ENCODE measurements at places on chromosomes 2 and 18. TPM values are rescaled to one million over a fixed set of nuclear protein-coding genes. Genes with fewer than 3 reads are reported as not detected.

DNA sequence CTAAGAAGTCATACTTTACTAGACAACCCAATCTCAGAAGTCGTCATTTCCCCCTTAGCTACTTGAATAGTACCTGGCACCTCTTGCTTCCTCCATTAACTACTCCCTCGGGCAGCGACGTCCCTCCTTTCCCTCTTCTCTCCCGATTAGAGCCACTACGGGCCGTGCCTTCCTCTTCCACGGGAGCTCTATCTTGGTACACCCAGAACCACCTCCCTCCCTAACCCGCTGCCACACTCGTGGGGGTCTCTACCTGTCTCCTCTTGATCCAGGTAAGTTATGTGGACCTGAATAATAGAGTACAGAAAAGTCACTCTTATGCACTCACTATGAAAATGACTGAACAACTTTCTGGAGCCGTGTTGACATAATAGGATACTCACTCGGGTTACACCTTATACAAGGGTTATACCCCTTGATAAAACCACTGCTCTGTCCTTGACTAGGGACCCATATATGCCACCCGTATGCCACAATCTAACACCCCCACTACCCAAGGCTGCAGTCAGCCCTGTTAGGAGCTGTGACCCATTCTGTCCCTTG is 595 bp upstream of the HDHD2 start:
- no peak for DNase-seq

DNA sequence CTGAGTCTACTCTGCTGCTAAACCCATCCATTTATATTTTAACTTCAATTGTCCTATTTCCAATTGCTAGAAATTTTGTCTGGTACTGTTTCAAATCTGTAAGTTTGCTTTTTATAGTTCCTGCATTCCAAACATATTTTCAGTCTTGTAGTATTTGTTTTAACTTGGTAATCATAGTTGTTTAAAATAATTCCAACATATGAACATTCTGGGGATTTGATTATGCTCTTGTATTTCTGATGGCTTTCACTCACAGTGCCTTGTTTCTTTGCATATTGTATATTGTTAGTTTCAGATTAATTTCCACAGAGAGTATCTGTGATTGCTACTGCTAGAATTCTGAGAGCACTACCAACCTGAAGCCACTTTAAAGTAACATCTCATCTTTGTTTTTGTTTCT is 202.4 kb downstream of the ETAA1 start:
- DNase-seq: no peak

PMS1 gene
- total RNA-seq: 58.7 TPM

DNA sequence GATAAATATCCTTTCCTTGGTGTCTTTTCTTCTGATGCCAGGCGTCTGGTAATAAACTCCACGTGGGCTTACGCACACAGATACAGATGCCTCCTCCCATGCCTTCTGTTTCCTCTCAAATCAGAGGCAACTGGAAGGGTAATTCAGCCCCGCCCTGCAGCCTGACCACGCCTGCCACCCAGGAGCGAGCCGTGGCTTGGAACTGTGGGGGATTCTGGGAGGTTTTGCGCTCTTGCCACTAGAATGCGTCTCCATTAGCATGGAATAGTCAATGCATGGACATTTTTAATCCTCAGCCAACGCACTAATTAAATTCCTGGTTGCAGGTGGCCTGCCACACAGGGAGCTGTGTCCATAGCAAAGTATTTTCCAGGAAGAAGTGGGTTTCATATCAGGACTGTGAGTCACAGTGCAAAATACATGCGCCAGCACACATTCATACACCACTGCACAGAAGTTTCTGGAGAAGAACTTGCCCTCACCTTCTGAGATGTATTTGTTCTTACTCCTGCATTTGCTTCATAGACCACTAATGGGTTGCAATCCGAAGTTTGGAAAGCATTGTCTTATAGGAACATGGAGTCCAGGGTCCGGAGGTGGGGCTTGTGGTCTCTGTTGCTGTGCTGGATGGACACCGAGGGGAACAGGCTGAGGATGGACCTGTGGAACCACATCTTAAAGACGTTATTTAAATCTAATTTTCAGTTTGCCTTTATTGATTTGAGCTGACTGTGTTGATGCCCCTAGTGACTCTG is 151.4 kb downstream of the LDLRAD4 start:
- DNase-seq: no peak

- DNase-seq: no peak
These were observed 109.3 kb downstream of the FHOD3 start for GRCh38 chr18:36406805-36407204.

NAB1 gene
- total RNA-seq: 30.9 TPM

GRCh38 chr2:192551760-192552159 is 357.0 kb upstream of the TMEFF2 start:
- DNase-seq: no peak

GKN1 gene
- not detected for total RNA-seq

DNA sequence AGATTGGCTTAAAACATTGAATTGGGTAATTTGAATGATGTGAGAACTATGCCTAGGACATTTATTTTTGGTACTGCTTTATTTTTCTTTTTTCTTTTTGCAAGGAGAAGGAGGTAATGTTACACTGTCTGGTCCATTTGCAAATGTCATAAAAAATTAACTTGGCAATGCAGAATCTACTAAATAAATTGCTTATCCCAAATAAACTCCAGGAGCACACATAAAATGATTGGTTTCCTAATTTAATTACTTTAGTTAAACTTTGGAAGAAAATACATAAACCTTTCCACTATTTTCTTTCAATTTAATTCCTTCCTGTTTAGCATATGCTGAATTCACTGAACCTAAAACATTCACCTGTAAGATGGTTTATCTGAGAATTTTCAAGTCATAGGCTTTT is 238.4 kb upstream of the ETAA1 start:
- no peak for DNase-seq

GRCh38 chr2:181841079-181841478 is 50.5 kb upstream of the ITPRID2 start:
- DNase-seq: no peak

- DNase-seq: peak; percentile 54
These were observed at the start of gene ANKRD29 for GRCh38 chr18:23662309-23663263. Gene ANKRD29, minus strand, starts transcription at chr18:23662911. Its CDS starts 181 bp downstream, at chr18:23662730.

- no peak for DNase-seq
These were observed 1374.9 kb upstream of the CELF4 start for GRCh38 chr18:38940475-38940862.

DNA sequence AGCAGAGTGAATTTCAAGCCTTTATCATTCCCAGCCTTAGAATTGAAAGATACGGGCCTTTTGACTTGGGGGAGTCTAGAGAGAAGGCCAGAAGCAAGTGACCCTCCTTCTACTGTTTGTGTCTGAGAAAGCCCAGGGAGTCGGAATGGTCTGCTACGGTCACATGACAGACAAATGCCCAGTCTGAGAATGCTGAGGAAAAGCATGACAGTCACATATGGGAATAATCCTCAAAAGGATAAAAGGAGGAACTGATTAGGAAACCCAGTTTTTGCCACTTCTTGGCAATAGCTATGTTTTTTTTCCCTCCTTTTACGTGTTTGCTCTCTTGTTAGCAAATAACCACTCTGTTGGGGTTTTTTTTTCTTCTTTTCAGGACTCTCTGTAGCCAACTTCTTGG is 38.1 kb upstream of the HNRNPA3 start:
- DNase-seq: no peak

- no peak for DNase-seq
These were observed 17.9 kb downstream of the REV1 start for GRCh38 chr2:99471654-99472599.

DNA sequence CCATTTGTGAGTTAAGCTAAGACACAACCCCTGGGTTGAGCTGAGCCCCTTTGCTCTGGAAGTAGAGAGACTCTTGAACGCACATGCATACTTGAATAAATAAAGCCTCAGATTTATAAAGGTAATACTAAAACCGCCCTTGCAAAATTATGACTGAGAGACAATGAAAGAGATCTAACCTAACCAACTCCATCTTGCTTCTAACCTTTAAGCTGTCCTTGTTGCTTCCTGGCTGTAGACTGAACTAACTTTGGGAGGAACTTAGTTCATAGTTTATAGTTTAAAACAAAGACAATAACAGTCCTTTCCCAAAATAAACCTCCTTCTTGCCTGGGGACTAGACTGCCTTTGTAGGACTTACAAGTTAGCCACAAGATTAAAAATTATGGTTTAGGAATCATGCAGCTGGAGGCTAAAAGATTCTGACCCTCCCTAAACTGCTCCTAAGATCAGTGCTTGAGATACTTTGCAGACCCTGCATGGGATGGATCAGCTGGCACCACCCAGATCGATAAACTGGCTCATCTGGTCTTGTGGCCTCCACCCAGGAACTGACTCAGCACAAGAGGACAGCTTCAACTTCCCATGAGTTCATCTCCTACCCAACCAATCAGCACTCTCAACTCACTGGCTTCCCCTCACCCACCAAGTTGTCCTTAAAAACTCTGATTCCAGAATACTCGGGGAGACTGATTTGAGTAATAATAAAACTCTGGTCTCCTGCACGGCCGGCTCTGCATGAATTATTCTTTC is 240.2 kb upstream of the SLC14A2 start:
- DNase-seq: no peak

PAX3 gene
- not detected for total RNA-seq

EMILIN1 gene
- 0.94 TPM for total RNA-seq

- no peak for DNase-seq
These were observed 3.7 kb upstream of the SOCS6 start for GRCh38 chr18:70284976-70285620.

- no peak for DNase-seq
These were observed 40.8 kb upstream of the GRB14 start for GRCh38 chr2:164662066-164662465.

HOXD10 gene
- total RNA-seq: not detected

DNA sequence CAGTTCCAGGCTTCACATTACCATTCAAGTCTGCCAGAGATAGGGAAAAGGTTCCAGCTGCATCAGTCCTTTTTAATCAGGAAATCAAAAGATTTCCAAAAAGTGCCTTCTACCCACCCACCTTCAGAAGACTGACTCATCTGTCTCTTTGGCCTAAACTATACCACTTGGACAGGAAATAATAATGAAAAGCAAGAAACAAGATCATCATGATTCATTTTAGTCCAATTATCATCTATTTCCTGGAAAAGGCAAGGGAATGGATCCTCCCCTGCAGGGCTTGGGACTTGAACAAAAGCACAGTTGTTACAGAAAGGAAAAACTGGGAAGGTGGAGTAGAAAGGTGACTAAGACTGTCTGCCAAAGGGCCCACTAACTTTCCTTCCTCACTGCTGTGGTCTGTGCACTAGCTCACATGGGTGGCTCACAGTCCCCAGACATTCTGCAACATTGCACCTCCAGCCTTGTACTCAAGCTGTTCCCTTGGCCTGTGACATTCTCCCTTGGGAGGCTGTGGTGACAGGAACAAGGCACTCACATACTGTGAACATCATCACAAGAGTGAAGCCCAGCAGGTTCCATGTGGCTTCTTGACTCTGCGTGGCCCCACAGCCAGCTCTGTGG is 75.3 kb downstream of the VSNL1 start:
- DNase-seq: no peak

DNA sequence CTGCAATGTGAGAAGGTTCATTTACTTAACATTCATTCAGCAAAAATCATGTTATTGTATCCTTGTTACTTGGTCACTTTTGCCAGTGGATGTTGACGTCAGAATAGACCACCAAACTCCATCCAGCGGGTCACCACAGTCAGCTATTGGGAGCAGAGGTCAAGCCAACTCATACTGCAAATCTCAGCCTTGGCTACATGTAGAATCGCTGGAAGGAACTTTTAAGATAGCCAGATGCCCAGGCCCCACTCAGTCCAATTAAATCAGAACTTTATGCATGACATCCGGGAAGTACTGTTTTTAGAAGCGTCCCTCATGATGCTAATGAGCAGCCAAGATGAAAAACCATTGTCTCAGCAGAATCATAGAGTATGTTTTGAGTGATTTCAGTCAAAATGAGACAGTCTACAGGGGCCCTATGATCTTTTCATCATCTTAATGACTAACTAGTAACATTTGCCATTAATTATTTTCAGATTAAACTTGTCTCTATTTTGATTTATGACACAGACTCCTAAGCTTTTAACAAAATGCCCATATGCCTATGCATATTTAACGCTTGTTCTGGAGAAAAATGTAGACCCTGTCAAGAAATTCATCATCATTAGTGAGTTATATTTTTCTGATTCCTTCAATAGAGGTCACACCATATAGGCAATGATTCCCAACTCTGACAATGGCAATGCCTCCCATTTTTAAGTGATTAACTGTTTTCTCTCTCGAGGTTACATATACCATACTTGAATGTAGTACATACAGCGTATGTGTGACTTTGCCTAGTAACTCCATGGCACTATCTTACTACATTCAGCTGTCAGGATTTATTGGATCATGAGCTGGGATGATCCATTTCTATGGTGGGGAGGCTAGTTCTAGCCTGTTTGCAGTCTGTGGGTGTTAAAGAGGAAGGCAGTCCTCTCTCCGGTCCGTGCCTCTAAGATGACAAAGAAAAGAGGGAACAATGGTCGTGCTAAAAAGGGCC is 63.7 kb upstream of the CCBE1 start:
- DNase-seq: no peak

ALK gene
- not detected for total RNA-seq

- peak; percentile 18 for DNase-seq
These were observed 3.0 kb downstream of the ZNF516 start for GRCh38 chr18:76491776-76492668.

COL3A1 gene
- total RNA-seq: 0.43 TPM

DNA sequence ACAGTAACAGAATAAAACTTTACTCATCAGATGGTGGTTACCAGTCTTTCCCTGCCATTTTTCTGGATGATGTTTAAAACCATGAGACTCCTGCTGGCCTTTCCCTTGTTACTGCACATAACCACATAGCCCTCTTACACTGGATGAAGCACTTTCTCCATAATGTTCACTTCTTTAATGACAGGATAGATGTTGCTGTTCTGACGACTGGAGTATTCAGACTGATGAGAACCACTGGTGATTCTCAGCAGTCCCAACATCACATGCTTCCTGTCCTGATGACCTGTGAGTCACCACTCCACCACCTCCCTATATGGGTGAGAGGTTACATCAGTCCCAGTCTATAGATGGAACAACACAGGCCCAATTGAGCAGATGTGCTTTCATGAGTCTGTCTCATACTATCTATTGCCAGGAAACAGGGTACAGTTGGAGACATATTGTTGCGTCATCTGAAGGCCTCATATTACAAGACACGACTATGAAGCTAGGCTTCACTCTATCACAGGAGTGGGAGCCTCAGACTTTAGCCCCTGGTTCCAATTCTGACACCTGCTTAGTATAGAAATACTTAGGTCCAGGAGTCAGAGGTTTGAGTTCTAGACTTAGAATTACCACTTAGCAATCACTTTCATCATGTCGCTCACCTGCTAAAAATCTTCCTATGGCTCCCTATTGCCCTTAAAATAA is 145.7 kb upstream of the KLF7 start:
- no peak for DNase-seq

RAB6C gene
- not detected for total RNA-seq

- DNase-seq: no peak
These were observed 2.1 kb upstream of the DNAJC27 start for GRCh38 chr2:24973812-24974211.

POTEI gene
- total RNA-seq: not detected

- DNase-seq: no peak
These were observed 382.7 kb downstream of the LNPK start for GRCh38 chr2:175619179-175620045.

Measured in activated T-helper 2 cell treated with anti-CD3 and anti-CD28 coated beads, Interferon-gamma antibody, Interleukin-2, Interleukin-4, amounts not matched to agents 10 μg/mL and 5 μg/mL and 100 μg/mL, durations not matched to agents 14 hours and 24 hours and 36 hours (primary cell).